ENCODE measurements at places on chromosomes 13 and 19.

DNA sequence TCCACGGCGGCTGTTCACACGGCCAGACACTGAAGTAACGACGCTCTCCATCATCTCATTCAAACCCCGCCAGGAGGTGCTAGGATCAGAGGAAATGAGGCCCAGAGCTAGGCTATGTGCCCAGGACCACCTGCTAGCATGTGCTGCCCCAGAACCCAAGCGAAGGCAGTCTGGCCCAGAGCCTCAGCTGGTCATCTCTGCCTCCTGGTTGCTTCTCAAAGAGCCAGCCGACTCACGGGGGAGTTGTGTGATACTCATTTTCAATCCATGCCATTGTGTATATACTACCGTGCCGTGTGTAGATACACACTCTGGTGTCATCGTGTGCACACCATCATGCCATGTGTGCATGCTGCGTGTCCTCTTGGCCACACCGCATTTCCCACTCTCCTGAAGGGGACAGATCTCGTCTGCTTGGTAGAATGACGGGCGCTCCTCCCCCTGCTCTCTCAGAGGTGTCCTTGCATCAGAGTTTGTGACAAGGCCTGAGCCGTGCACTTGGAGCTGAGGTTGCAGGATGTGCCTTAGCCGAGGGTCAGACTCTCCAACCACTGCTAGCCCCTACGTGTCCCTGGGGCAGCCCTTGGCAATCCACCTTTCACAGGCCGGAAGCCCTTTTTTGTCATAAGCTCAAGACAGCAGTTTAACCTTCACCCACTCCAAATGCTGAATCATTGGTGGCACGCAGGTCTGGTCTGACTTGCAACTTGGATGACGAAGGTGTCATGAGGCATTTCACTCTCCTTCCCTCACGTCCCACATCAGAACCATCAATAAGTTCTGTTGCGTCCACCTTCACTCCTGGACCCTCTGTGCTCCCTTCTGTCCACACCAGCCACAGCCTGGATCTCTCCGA is 130.4 kb downstream of the CRYL1 start:
- DNase-seq, result no peak

GRCh38 chr19:41746593-41747227 is 8.6 kb upstream of the CEACAM6 start:
- DNase-seq, result peak; percentile 91

DNA sequence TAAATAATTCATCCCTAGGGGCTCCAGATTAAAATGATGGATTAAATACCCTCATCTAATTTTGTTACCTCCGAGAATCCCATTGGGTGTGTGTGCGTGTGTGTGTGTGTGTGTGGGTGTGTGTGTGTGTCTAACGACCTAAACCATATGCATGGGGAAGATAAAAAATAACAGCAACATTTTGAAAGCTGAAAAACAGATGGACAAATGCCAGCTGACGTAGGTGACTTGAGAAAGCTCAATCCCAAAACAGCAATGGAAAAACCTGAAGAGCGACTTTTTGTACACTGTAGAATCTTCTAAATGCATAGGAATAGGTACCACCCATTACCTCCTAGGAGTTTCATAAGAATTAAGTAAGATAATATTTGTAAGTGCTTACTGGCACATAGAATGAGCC is 8.7 kb upstream of the RPL21 start:
- DNase-seq, result no peak

DNA sequence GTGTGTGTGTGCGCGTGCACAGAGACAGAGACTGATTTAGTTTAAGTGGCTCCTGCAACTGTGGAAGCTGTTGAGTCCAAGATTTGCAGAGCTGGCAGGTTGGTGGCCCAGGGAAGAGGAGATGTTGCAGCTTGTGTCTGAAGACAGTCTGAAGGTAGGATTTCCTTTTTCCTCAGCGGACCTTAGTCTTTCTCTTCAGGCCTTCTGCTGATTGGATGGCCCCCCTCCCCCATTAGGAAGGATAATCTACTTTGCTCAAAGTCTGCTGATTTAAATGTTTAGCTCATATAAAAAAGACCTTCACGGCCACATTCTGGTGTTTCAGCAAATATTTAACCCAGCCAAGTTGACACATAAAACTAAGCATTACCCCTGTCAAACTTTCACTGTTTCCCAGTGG is 84.3 kb downstream of the SLC15A1 start:
- no peak for DNase-seq

- DNase-seq, result no peak
Observed at GRCh38 chr13:35514061-35514477, 37.6 kb upstream of the MAB21L1 start.

DNA sequence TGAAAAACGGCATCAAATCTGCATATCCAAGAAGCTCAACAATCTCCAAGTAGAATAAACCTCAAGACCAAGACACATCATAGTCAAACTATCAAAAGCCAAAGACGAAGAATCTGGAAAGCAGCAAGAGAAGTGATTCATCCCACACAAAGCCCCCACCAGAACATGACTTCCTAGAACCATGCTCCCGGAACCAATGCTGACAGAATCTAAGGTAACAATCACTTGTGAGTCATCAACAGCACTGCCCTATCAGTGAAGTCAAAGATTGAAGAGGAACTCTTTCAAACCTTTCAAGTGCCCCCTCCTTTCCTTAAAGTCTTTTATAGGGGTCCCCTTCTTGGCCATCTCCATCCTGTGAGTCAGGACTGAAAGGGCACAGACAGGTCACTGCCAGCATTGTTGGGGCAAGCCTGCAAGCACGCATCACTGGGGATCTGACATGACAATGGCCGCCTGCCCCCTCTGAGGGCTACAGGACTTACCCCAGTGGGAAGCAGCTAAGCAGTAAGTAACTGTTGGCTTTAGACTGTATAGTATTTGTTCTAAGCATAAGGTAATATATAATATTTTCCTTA is at the start of gene CCDC70:
CCDC70 (plus strand) TSS at position 247 of the 578 bp plus-strand sequence. CDS start 3,443 bp downstream, outside the sequence.
- no peak for DNase-seq

- DNase-seq, result no peak
Observed at GRCh38 chr13:60075850-60076249, 87.9 kb downstream of the DIAPH3 start.

DNA sequence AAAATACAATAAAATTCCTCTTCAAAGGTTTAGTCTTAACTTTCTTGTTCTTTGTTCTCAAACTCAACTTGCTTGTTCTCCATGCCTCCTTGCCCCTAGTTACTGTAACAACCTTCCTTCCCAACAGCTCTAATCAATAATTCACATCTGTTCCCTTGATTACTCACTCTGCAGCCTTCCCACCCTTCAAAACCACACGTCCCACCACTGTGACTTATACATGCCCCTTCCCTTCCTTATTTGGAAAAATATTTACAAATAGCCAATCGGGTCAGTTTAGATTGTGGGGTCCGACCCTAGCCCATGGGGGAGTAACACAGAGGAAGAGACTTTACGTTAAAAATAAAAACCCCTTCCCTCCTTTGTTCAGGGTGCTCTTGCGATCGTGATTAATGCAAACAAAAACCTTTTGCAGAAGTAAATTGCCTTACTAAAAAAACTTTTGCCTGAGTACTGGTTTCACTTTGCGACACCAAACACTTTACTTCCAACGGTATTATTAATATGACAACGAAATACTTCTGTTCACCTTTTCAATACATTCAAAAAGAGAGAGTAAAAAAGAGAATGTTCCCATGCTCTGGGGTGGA is 512 bp upstream of the ZNF93 start:
- no peak for DNase-seq

DNA sequence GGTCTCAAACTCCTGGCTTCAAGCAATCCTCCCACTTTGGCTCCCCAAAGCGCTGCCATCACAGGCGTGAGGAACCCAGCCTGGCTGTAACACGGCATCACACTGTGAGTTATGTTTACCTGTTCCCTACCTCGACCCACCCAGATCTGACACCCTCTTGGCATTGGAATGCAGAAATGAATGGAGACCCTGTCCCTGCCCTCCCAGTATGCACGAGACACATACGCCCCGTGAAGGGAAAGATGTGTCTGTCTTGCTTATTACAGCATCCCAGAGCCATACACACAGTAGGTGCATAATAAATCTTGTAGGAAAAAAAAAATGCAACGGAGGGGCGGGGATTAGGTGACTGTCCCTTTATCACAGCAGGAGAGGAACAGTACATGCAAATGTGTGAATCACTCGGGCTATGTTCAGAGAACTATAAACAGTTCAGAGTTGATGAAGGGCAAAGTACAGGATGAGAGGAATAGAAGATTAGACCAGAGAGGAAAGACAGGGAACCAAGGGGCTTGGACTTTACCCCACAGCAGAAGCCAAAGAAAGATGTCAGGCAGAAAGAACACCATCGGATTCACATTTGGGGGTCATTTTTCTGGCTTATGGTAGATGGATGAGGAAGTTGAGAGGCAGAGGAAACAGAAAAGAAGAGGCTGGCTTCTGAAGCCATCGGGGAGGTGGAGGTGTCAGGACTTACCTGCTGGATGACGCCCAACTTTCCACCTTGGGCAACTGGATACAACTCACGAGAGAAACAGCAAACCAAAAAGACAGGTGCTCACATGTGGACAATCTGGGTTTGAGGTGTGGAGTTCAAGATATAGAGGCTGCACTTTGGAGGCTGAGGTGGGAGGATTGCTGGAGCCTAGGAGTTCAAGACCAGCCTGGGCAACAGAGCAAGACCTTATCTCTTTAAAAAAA is 94.3 kb downstream of the INSR start:
- DNase-seq, result no peak

DNA sequence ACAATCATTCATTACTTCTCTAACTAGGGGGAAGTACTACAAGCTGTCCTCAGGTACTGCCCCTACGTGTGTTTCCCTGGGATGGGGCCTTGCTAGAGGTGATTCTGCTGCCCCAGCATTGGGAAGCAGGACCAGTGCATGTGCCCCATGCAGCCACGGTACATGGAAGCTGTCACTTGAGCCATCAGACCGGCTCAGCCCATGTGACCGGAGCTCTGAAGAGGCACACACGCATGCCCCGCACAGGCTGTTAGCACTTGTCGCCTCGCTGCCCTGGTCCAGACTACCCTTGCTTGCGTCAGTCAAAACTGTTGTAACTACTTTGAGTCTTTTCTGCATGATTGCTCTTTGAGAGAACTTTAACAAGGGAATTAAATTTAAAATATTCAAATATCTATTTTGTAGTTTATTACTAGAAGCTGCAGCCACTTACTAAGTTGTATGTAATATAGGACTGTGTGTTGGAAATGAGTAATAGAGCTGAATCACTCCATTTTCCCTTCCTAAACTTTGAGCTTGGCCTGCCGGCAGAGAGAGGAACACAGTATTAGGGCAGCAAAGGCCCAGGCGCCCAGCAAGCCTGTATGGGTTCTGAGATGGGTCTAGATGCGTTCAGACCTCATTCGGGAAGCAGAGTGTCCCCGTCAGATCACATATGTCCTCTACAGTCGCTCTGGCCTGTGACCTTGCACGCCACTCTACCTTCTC is 42.2 kb downstream of the DHRS12 start:
- no peak for DNase-seq

GRCh38 chr13:51066091-51066831 is 44.8 kb downstream of the C13orf42 start:
- no peak for DNase-seq

DNA sequence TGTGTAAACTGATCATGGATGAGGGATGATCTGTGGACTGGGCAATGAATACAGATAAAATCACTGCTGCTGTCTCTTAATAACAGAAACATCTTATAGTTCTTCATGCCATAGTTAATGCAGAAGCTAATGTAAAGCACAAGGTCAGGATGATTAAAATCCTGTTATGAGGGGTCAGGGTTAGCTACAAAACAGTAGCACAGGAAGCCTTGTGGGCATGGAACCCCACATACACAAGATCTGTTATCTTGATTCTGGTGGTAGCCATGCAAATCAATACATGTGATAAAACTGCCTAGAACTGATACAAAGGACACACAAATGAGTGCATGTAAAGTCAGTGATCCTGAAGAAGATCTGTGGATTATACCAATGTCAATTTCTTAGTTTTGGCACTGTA is 96.4 kb downstream of the KLF12 start:
- no peak for DNase-seq

DNA sequence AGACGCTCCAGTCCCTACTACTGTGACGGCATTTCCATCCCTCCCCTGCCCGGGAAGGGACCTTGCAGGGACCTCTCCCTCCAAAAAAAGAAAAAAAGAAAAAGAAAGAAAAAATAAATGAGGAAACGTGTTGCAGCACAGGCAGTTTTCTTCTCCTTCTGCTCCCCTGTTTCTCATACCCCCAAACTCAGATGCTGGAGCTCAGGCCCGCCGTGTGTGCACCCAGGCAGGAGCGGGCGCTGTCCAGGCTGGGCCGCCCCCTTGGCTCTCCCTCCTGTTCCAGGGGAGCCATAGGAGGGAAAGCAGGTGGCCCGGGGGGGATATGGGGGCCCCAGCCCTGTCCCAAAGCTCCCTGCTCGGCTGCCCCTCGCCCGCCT is 5.8 kb downstream of the YIPF2 start:
- no peak for DNase-seq

DNA sequence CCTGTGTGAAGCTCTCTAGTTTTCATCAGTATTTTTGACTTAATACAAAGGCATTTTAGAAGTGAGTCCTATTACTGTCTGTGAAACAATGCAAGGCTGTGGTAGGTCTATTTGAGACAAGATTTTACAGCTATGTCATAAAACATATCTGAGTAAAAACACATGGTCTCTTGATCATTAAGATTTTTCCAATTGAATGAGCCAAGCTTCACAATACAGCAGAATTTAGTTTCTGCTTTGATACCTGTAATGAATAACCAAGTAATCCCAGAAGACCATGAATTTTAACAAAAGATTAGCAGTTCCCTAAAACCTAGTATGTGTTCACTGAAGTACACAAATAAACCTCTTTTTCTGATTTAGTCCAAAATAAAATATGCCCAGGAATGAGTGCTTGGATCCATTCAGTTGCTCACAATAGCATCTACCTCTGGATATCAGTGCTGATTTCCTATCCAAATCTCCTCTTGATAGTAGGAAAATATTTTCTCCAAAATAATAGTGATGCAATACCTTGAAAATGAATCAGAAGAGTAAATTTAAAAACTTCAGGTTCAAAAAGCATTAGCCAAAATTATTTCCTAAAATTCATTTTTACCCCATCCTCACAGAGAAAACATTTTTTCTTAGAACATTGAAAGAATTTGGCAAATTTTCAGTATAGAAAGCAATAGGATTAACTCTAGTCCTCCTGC is 533.5 kb upstream of the SGCG start:
- no peak for DNase-seq

GRCh38 chr19:16586991-16587832 is 15.0 kb upstream of the SLC35E1 start:
- peak; percentile 19 for DNase-seq

GRCh38 chr13:84096216-84096615 is 213.9 kb upstream of the SLITRK1 start:
- DNase-seq, result no peak

DNA sequence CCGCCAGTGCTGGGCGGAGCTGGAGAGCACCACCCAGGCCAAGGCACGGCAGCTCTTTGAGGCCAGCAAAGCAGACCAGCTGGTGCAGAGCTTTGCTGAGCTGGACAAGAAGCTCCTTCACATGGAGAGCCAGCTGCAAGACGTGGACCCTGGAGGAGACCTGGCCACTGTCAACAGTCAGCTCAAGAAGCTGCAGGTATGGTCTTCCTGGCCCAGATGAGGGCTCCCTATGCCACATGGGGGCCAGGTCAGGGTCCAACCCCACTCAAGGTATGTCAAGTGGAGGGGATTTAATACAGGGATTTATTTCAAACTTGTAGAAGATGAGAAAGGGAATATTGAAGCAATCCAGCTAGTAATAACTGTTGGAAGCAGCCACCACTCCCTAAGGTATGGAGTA is 42.5 kb upstream of the SHKBP1 start:
- no peak for DNase-seq

- no peak for DNase-seq
Observed at GRCh38 chr19:51686171-51686570, 7.0 kb upstream of the SPACA6 start.

Data from NCI-H510A treated with DMSO at 0.1 percent for 48 hours (cell line).